ENCODE measurements at places on chromosomes 11 and 22.
A peak's percentile ranks its signal among the peaks of the same experiment; 100 is the strongest.

- DNase-seq, result peak; percentile 20
Measured at GRCh38 chr11:18705651-18706281, 7.2 kb downstream of the TMEM86A start.

DNA sequence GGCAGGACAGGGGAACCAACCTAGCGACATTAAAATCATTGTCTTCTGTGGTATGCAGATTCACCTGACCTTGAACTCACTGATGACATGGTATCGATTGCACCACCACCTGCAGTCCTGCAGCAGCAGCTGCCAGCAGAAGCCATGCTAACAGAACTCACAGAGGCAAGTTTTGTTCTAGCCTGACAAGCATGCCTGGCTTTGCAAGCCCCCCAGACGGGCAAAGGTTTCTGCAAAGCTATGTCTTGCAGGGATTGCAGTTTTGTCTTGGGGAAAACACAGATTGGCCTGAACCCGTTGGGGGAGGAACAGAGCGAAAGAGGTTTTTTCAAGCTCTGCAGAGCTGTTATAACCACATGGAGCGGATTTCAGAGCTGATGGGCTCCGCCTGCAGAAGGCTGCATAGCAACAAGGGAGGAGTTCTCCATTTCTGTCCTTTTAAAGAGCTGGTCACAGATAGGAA lies 221.0 kb downstream of the HIPK3 start:
- peak; percentile 11 for DNase-seq

GRCh38 chr22:37842015-37842793 lies 1.9 kb downstream of the ANKRD54 start:
- DNase-seq, result no peak

GRCh38 chr11:93653571-93653970 lies 7.9 kb upstream of the CEP295 start:
- DNase-seq, result no peak

- DNase-seq, result no peak
Measured at GRCh38 chr11:32053151-32053888, 37.6 kb upstream of the RCN1 start.

DNA sequence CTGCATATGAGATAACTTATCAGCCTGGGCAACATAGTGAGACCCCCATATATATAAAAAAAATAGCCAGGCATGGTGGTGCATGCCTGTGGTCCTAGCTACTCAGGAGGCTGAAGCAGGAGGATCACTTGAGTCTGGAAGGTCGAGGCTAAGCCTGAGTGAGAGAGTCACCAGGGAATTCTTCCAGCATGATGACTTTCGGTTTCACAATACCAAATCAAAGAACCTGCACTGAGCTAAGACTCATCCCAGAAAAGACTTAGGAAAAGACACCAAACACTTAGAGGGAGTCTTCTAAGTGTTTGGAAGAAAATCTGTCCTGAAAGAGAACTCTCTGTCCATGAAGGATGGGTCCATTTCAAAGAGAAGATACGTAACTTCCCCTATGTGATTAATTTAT lies 12.7 kb downstream of the STK33 start:
- no peak for DNase-seq

GRCh38 chr22:44063462-44064371 lies 39.6 kb downstream of the PARVB start:
- DNase-seq, result no peak

DNA sequence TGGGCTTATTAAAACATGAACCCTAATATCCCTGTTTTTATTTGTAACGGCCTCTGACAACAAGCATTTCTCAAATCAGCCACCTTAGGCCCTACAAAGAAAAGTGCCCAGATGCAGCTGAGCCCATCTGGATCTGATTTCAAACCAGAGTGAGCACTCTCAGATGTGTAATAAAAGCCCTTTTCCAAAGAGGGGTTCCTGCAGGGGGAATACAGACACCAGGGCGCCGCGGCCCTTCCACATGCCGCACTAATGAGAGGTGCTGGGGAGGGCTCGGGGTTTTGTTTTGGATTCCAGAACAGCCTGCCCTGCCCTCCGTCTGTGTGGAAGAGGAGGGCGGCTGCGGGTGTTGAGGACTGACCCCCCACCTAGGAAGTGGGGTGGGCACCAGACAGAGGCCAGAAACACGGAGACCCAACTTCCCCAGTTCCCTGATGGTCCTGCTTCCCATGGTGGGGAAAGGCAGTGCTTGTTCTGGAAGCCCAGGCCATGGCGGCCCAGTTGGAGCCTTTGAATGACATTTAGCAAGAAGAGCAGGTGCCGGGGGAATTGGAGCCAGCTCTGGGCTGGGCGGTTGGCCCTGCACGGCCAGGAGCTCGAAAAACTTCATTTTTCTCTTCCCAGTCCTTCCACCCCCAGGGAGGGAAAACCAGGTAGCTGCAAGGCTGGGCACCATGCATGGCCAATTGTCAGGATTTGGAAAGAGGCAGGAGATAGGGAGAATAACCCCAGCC lies 63.7 kb downstream of the MACROD1 start:
- no peak for DNase-seq

GRCh38 chr22:47552541-47553205 lies 790.2 kb downstream of the TBC1D22A start:
- no peak for DNase-seq

DNA sequence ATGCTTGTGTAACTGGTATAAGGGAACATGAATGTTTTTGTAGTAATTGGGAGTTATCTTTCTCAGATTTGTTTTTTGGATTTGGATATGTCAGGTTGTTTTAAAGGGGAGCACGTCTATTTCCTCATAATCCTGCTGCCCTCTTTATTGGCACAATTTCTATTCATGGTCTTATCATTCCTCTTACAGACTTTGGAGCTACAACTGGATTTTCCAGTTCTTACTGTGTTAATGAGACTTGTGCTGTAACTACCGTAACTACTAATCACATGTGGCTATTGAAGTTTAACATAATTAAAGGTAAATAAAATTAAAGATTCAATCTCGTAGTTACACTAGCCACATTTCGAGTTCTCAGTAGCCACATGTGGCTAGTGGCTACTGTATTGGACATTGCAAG lies 1.9 kb downstream of the FDX1 start:
- DNase-seq, result no peak

DNA sequence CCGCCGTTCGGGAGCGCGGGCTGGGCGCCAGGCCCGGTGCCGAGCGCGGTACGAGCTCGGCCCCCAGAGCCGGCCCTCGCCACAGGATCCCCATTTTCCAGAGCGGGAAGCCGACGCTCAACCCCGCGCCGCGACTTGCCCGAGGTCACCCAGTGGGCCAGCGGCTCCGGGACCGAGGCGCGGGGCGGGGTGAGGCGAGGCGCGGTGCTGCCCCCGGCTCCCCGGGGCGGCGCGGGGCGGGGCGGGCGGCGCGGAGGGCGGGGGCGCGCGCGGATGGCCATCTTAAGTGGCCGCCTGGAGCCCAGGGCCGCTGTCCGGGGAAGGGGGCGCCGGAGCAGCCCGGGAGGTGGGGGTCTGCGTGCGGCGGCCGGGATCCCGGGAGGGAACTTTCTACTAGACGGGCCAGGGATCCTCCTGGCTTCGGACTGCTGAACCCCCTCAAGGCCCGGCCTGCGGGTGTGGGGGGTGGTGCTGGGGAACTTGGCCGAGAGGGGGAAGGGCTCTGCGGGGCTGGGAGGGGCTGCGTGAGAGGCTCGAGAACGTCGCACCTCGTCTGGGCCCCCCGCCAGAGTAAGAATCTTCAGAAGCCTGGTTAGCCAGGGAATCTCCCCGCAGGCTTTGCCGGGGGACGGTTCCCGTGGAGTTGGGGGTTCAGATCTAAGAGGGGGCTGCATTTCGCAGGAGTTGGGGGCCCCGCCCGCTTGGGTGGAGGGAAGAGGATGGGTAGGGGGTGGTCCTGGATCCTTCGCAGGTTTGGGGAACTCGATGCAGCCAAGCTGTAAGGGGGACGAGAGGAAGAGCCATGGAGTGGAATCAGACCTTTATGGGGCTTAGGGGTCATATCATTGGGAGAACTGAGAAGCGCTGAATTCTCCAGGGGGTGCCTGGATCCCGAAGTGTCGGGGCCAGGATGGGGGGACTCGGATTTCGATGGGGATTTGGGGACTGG lies 678 bp upstream of the INPPL1 start:
- peak; percentile 84 for DNase-seq

Measured in cardiac muscle cell (in vitro differentiated cells and primary cell).